Colonic mucosa (tissue), 4 donors: ENCODE measurements at places on chromosomes 16 and 17.

DNA sequence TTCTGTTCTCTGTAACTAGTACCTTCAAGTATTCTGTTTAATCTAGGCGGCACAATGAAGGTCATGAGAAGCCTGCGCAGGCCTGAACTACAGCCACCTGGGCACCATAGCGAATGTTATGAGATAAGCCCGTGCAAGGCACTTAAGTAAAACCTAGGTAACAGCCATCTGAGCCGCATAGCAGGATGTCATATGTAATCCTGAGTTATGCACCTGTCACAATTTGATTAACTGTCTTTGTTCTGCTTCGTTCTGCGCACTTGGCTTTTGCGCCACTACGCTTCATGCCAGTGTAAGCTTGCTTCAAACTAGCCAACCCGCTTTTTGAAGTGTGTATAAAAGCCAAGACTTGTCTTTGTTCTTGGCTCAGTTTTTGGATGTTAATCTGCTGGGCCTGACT is 449.8 kb downstream of the KCNJ18 start:
- H3K4me1 ChIP-seq: no peaks in the 10 kb centered on the region
- no peak overlapping the region for H3K4me3 ChIP-seq
- DNase-seq: no peak
- no peaks in the 10 kb centered on the region for H3K36me3 ChIP-seq

DNA sequence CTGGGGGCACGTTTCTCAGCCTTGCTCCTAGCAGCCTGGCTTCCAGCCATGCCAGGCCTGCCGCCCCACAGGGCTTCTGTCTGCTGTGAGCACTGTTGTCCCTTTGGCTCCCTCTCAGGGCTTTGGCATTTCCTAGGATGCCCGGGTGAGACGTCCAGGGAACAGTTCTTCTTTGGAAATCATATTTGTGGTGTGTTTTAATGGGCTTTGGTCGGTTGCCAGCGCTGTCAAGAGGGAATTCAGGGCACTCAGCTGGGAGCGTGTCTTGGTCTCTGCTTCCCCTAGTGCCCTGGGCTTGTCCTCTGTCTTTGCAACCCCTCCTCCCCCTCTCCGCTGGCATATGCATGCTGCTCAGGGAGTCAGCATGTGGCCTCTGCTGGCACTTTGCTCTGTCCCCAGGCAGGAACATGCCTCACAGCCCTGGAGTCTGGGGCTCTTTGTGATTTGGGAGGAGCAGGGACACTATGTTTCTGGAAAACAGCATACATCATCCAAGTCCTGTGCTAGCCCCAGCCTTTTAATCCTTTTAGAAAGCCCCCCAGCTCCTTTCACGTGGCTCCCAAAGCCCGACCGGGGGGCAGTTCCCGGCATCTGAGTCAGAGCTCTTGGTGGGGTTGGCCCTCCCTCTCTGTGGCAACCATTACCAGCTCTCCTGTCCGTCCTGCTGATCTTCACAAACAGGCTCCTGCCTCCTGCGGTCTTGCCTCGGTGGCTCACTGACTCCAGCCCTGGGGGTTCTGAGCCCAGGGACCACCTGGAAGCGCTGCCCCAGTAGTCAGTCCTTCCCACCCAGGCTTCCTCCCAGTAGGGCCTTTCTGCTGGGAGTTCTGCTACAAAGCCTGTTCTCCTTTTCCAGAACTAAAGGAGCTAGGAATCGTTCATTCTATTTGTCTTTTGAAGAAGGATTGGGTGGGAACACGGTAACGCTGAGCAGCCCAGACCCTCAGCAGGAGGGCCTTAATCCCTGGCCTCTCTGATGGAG is 26.7 kb downstream of the SAP30BP start:
- H3K4me1 ChIP-seq: peaks cover 1% of the 10 kb centered on the region
- no peaks in the 10 kb centered on the region for H3K27me3 ChIP-seq
- no peak for DNase-seq
- no peaks in the 10 kb centered on the region for H3K36me3 ChIP-seq

- H3K4me1 ChIP-seq: no peaks in the 10 kb centered on the region
- no peak overlapping the region for H3K27ac ChIP-seq
- no peaks in the 10 kb centered on the region for H3K27me3 ChIP-seq
- no peak overlapping the region for H3K4me3 ChIP-seq
Observed at GRCh38 chr16:7257016-7257415, 75.6 kb upstream of the RBFOX1 start.

DNA sequence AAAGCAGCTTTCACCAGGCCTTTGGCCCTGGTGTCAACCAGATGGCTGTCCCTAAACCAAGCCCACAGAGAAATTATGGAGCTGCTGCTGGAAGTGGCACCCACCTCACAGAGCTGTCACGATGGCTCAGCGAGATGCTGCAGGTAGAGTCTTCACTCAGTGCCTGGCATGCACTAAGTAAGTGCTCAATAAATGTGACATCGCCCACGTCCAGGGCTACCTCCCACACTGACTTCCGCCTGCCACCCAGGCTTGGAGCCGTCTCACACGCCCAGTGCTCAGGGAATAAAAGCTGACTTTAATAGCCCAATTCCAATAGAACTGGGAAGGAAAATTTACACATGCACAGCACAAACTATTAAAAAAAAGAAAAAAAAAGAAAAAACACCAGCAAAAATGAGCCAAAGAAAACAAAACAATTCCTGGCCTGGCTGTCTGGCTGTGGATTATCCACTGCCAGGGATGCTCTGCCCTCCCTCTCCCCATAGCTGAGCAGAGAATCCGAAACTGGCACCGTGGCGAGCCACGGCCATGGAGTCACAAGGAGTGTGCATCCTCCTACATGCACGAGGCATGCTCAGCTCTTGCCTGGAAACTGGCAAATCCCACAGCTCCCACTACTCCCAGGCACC is 68.9 kb downstream of the ZNF423 start:
- no peaks in the 10 kb centered on the region for H3K36me3 ChIP-seq
- no peaks in the 10 kb centered on the region for H3K27me3 ChIP-seq
- H3K4me3 ChIP-seq: no peak overlapping the region
- no peaks in the 10 kb centered on the region for H3K4me1 ChIP-seq
- H3K27ac ChIP-seq: no peak overlapping the region

DNA sequence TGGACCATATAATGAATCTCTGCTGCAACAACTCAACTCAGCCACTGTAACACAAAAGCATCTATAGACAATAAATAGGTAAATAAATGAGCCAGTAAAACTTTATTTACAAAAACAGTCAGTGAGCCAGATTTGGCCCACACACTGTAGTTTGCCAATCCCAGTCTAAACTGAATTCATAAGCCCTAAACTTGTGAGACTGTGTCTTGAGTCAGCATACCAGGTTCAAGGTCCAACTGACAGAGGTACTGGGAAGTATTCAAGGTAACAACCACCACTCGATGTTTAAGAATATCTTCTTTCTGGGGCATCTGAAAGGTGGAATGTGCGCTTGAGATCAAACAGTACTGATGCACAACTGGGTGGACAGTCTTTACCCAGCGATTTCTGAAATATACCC is 94.2 kb downstream of the HELZ start:
- H3K4me3 ChIP-seq: no peak overlapping the region
- no peaks in the 10 kb centered on the region for H3K27me3 ChIP-seq
- no peaks in the 10 kb centered on the region for H3K4me1 ChIP-seq
- peak; percentile 38 for DNase-seq
- H3K27ac ChIP-seq: no peak overlapping the region
- peaks cover 4% of the 10 kb centered on the region for H3K36me3 ChIP-seq
